ENCODE measurements at places on chromosomes 1 and 21.

DNA sequence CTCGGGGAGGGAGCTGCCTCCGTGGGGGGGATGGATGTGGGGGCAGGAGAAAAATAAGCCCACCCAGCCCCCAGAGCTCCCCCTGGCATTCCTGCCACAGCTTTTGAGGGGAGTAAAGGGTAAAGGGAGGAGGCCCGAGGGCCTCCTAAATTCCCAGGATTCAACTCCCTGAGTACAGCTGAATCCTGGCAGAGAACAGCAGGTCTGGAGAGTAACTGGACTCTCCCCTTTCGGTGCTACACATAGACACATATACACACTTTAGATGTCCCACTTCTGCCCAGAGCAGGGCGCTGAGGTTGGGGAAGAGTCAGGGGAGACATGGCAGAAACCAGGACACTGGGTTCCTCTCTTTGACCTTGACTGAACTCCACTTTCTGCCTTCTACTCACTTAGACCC lies 3.0 kb downstream of the KIRREL1 start:
- no peak for DNase-seq

DNA sequence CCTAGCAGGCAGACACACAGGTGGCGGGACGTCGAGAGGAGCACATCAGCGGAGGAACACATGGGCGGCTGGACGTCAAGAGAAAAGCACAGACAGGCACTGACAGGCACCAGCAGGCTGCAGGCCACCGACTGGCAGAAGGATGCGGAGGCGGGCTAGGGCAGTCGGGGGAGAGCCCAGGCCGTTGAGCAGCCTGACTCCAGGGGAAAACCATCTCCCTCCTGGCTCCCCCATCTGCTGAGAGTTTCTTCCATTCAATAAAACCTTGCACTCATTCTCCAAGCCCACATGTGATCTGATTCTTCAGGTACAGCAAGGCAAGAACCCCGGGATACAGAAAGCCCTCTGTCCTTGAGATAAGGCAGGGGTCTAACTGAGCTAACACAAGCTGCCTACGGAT lies 25.5 kb downstream of the B3GALT5 start:
- DNase-seq: no peak

- DNase-seq: no peak
Measured at GRCh38 chr1:73803380-73803779, 394.6 kb downstream of the LRRIQ3 start.

DNA sequence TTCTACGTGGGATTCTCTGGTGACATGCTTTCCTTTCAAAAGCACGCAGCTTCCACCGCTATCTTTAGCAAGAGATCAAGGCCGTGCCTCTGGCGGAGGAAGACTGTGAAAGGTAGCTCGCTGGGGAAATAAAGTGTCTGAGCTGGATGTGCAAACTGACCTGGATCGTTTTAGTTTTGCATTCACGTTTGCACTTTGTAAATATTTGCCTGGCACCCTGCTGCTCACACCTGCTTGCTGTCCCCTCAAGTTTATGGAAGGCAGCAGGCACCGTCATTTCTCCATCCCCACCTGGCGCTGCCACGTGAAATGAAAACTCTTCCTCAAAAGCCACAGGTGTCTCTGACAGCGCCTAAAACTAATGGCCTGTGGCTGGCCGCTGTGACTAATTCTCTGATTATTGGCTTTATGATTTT lies 44.0 kb upstream of the TARDBP start:
- DNase-seq: no peak

DNA sequence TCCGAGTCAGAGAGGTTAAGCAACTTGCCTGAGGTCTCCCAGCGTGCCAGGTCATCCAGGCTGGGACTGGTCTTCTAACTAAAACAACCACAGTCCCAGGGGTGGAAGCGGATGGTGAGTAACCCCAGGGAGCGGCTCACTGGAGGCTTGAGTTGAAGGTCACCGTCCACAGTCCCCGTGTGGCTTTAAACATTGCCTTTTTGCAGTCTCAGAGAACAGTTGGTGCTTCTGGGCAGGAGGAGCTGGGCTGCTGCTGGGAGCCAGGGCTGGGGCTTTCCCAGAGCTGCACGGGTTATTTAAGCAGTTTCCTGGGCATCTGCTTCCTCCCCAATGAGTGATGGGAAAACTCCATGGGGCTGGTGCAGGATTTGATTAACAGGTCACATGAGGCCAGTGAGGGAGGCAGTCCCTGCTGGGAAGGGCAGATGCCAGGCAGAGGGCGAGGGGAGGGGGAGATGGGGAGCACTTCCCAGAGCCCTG lies 12.3 kb downstream of the ARHGEF10L start:
- DNase-seq: no peak

DNA sequence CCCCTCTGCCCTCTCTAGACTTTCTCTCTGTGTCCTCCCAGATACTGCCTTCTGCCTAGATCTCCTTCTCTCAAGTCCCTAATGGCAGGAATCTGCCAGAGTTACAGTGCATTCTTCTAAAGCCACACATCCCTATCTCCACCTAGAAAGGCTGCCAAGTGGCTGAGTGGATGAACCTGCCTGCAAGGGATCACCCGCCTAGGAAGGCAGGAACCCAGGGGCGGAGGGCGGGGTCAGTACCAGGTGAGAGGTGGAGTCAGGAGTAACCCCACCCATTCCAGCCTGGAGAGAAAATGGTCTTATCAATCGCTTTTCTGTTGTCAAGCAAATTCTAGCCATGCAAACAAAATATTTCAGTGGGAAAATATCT lies 60.8 kb downstream of the BCAR3 start:
- DNase-seq: no peak

- no peak for DNase-seq
Measured at GRCh38 chr1:169307176-169307575, 60.4 kb downstream of the NME7 start.

- no peak for DNase-seq
Measured at GRCh38 chr1:17213148-17213781, 8.3 kb downstream of the PADI1 start.

DNA sequence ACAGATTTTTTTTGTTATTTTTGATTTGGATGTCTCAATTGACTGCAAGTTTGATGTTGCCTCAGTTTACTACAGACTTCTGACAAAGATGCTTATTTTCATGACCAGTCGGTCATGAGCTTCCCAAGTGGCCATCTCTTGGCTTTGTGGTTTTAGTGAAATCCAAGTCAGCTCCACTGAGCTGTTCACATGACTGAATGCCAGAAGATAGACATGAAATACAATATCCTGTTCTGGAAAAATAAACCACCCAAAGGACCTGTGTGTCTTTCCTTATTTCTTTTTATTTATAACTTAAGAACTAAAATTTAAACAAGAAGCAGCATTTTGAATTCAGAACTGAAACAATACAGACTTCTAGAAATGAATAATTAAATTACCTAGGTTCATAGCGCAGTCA lies 89.3 kb downstream of the HMCN1 start:
- no peak for DNase-seq

- DNase-seq: no peak
Measured at GRCh38 chr1:107132780-107133179, 8.1 kb upstream of the NTNG1 start.

- no peak for DNase-seq
Measured at GRCh38 chr1:214467078-214467585, 84.3 kb downstream of the PTPN14 start.

DNA sequence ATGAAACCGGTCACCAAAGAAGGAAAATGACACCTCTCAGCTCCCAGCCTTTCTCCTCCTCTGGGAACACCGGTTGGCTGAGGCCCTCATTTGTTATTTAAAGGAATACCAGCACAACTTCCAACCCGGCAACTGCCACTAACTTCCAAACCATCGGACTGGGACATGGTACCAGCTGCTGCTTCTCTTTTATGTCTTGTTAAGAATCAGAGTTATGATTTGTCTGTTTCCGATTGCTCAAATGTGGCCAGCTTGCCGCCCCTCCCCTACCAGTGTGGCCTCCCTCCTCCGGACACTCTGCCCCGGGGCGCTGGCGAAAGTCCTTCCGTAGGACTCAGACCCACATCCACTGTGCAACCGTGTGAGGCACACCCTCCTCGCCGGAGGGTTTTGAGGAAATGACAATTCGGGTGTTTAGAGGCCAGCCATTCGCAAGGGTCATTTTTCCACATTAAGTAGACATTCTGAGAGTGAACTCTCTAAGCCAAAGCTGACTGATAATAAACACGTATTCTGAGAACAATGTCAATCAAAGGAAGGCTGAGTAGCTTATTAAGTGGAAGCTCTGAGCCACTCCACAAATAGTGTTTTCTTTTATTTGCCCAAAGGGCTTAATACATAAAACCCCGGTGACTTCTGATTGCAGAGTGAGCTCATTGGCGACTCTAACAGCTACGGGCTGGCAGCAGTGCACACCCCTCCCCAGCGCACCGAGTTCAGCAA lies 5.5 kb downstream of the RIPK4 start:
- DNase-seq: no peak

DNA sequence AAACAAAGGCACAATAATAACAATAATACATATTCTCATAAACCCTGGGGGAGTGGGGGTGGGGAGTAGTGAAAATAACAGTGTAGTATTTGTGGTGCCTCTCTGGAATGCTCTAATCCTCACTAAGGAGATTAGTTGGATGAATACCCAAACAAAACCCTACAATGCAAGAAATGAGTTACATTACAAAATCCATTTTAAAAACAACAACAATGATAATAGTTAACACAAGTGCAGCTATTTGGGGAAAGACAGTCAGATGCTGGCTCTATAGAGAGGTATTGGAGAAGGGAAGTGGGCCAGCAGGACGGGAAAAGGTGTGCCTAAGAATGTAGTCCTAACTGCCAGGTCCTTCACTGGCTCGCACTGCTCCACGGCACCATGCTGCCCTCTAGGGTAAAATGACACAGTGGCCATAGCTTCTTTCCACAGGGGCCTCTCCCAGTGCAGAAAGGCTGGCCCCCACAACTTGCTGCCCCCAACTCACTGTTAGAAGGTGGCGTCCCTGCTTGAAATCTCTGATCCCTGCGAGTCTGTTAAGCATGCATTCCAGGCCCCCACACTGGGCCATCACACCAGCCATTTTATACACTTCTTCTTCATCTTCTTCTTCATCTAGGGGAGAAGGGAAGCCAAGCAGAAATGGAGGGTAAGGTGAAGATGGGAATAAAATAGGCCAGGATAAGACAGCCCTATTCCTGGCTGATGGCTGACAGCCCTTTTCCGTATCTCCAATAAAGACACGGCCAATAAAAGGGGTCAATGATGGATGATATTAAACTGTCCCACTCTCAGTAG lies 113.8 kb downstream of the UBR4 start:
- DNase-seq: no peak

- DNase-seq: no peak
Measured at GRCh38 chr1:244231572-244232315, 180.7 kb downstream of the ZBTB18 start.

DNA sequence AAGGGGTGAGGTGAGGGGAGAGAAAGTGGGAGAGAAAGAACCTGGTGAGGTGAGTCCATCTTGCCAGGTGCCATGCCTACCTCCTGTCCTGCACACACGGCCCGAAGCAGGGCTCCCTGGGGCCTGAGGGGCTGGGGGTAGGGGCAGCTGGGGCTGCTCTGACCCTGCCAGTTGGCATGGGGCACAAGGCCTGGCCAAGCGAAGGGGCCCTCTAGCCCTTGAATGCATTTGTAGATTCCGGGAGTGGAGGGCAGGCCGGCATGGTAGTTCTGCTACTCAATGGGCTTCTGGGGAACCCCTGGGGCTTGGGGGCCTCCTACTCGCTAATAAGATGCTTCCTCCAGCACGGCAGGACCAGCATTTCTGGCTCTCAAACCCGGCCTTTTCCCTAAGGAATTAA lies 3.6 kb upstream of the PRDM16 start:
- no peak for DNase-seq

DNA sequence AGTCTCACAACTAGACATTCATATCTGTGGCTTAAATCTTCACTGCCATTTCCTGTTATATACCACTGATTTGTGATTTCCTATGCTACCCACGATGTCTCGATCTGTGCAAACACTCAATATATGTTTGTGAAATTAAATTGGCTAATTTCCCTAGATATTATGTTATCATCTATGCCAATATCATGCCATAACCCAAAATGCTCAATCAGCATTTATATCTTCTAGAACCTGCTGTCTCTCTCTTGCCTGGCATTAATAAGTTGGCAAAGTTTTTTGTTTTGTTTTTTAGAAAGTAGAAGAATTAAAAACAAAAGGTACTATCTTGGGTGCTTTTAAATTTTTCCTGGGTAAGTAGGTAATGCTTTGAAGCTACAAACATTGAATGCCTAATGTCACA lies 358.5 kb upstream of the DAB1 start:
- DNase-seq: no peak

DNA sequence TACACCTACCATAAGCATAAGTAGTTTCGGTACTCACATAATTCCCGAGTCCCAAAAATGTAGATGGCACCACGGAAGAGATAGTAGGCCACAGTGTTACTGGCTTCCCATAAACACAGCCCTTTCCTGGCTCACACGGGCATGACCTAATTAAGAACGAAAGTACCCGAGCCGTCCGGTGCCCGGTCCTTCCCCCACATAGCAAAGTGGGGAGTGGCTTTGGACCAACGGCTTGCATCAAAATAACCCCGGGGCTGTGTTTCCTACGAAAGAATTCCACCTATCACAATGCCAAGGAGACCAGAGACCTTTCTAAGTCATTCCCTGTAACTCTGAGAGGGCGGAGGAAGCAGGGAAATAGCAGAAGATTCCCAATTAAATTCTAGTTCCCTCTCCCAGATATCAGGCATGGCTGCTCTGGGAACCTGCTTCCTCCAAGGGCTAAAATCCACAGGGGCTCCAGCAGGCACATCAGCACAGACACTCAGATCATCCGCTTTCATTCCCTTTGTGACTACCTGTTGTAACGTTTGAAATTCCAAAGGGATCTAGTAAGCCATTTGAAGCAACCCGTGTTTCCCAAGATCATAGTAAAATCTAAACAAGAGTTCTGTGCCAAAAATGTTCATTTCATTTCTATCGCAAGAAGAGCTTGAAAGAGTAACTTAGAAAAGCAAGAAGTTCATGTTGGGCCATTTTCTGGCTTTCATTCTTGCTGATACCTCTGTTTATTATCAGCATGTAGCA lies at the start of gene TMPRSS3:
TSS of gene TMPRSS3 (minus strand) at position 148 of the 747 bp plus-strand sequence. CDS start 635 bp downstream, outside the sequence.
- DNase-seq: no peak

GRCh38 chr1:38697387-38697786 lies 162.2 kb downstream of the RRAGC start:
- no peak for DNase-seq

GRCh38 chr1:195970209-195970608 lies 638.0 kb downstream of the KCNT2 start:
- DNase-seq: no peak

All from stimulated activated CD4-positive, alpha-beta T cell treated with anti-CD3 and anti-CD28 coated beads, Interleukin-12 subunit alpha, Interleukin-12 subunit beta, amount 100 ng/mL, for 24 hours (primary cell).